ENCODE measurements at places on chromosomes 7 and 10. TPM values are rescaled to one million over a fixed set of nuclear protein-coding genes. Genes with fewer than 3 reads are reported as not detected.

Gene SPDYE9
- total RNA-seq = not detected

Gene EN2
- not detected for total RNA-seq

Gene NME8
- total RNA-seq = not detected

Gene METTL27
- total RNA-seq = 9.0 TPM

Gene CYP3A5
- total RNA-seq = 0.32 TPM

Gene CACNB2
- 0.73 TPM for total RNA-seq
